ENCODE measurements at places on chromosomes 2 and 18.

GRCh38 chr2:14700753-14701152, 68.2 kb downstream of the LRATD1 start:
- no peak for DNase-seq

DNA sequence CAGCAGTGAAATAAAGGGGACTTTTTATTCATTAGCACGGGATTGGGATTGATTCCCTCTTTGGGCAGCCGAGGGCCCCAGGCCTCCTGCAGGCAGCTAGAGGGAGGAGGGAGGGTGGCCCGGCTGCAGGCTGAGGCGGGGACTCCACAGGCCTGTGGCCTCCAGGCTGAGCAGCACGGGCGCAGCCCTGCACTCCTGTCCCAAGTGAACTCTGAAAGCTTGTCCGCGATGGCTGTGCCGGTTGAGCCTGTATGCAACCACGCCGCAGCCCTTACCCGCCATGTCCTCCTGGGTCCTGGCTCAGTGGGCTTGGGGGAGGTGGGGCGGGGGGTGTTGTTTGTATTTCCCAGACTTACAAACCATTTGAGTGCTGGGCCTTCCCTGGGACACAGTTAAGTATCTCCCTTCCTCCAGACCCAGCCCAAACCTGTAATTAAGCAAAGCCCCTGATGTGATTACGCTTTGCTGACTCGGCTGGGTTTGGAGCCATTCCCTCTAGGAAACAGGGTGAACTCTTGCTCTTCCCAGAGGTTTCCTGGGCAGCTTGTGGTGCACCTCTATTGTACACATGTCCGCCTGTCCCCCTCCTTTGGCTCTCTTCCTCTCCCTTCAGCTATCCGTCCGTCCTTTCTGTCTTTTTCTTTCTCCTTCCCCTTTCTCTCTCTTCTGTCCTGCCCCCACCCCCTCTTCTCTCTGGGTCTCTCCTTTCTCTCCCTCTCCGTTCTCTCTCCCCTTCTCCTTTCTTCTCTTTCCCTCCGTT, 5.3 kb downstream of the GLI2 start:
- DNase-seq: no peak

DNA sequence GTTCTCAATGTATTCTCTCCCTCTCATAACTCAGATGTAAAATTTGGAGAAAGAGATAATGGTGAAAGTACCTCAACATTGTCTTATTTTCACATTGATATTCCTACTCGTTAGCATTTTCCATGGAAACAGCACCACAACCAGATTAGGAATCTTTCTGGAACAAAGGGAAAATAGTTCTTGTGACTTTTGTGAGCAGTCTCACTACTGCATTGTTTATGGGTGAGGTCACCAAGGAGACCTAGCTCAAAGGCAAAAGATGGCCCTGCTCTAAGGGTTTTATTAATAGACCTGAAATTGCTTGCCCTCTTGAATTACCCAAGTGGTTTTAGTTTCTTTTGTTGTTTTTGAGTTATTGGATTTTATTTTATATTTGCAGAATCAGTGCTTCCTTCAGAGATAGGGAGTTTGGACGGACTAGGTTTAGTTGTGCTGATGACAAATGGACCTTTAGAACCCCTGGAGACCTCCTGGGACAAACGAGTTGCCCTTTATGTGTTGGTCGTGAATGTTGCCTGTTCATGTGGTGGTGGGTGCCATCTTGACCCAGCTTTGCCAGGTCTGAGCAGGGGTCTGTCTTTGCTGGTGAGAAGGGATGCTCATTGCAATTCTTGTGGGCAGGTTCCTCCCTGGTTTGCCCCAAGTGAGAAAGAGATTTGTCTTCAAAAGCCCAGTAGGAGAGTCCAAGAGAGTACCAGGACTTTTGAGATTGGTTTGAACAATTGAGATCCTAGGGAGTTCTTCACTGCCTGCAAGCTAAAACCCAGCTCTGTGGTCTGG, 58.1 kb downstream of the INPP4A start:
- DNase-seq: no peak

- DNase-seq: no peak
Measured at GRCh38 chr2:1739961-1740715, 4.2 kb downstream of the PXDN start.

DNA sequence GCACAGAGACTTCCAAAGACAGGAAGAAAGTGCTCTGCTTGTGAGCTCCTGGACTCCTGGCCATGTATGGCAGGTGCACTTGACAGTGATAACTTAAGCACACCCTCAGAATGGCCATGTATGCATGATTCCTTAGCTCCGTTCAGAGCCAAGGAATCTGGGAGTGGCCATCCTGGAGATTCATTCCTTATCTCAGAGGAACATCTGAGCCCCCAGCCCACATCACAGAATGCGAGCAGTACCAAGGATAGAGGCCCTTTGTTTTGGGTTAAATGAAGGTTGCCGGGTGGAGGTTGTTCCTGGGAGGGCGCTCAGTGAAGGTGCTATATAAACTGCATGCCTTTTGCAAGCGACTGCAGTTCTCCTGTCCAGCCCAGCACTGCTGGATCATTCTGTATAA, 26.9 kb downstream of the DIPK1C start:
- no peak for DNase-seq

DNA sequence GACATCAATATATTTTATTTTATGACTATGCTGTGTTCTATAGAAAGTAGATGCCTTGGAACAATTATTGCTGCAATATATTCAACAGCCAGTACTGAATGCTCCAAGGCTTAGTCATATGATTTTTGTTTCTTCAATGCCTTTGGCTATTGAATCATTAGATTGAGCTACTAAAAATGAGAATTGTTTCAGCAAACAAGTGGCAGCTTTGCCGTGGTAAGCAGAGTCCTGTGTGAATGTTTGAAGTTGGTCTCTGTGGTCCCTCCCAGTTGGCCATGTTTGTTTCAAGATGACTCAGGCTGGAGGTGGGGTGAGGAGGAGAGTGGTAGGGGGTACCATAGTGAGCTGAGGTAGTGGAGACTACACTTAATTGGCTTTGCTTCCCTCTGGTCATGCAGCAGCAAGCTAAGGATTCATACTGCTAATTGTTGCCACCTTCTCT, 198.6 kb upstream of the EPAS1 start:
- DNase-seq: no peak

DNA sequence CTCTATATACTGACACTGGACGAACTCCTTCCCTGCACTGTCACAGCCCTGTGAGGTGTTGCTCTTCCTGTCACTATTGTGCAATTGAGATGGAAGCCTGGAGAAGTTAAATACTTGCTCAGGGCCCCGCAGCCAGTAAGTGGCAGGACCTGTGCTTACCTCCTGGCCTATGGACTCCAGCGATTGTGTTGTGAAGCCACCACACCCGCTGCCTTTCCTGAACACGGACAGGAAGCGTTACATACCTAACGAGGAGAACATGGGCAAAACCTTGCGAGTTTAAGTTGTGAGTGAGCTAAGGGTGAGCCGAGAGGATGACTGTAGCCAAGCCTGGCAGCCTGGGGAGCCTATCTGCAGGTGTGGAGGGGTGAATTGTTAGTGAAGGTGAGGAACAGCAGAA, 26.1 kb downstream of the RAB31 start:
- no peak for DNase-seq

- no peak for DNase-seq
Measured at GRCh38 chr2:46245869-46246268, 51.3 kb upstream of the EPAS1 start.

GRCh38 chr2:30072250-30072842, 74.5 kb upstream of the YPEL5 start:
- peak; percentile 33 for DNase-seq

DNA sequence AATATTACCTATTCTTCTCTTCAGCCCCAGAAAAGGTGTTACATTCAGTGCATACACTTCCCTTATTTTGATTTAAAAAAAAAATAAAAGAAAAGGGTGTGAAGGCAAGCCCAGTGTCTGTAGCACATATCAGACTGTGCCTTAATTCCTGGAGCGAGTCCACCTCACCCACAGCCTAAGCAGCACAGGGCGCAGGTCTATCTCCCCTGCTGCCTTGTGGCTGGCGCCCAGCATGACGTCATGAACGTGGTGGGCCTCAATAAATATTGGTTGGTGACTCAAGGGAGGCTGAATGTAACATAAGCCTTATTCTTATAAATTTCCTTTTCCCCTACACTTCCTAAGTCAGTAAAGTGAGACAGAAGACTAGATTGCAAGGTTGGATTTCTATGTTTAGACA, 26.4 kb downstream of the ST3GAL5 start:
- no peak for DNase-seq

DNA sequence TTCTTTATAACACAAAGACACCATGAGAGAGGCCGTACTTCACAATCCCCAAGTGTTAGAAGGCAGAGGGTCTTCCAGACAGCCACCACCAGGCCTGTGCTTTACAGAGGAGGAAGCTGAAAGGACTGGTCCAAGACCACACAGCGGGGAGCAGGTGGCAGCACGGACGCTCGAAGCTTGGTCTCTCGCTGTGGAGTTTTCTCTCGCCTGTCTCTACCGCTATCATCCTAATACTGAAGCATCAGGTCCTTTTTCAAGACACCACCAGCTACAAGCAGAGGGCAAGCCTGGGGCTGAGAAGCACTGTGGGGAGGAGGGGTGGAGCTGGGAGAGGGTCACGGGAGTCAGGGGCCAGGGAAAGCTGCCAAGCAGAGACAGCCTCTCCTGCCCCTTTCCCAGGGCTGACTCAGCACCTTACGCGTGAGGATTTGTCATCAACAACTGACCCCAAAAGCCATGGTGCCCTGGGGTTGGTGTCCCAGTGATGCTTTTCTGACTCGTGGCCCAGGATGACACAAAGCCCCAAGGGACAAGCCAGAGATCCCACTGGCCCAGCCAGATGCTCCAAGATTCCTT, 31.9 kb upstream of the FOSL2 start:
- DNase-seq: no peak

DNA sequence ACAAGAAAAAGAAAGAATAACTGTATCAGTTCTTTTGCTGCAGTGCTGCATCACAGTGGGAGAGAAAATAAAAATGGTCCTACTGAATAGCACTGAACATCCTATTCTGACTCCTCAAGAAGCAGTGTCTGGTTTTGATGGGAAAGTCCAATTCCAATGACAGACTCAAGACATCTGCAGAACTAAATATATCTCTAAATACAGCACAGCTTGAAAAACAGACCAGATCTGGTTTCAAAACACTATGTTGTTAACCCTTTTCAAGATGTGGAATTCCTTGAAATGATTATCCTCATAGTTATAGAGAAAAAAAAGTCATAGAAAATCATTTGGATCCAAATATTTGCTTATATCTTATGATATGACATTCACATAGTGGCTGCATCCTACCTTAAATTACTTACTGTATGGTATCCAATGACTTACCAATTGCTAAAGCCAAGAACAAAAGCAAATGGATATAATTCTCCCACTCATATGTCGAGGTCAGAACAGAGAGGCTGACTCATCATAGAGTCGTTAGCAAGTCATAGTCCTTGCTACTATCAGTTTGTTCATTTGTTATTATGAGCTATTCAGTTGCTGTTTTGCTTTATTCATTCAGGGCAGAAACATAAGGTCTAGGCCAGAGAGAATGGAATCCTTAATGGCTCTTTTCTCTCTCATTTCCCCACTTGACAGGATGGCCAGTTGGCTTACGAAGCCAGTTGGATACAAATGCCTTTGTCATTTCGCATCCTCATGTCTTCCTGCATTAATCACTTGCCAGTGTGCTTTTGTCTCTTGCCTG, 62.5 kb upstream of the ACVR2A start:
- DNase-seq: no peak

- no peak for DNase-seq
Measured at GRCh38 chr18:54950221-54950620, 9.0 kb downstream of the CCDC68 start.

Data from CD8-positive, alpha-beta T cell (primary cell).